ENCODE measurements at places on chromosomes 16 and 17. TPM values are rescaled to one million over a fixed set of nuclear protein-coding genes. Genes with fewer than 3 reads are reported as not detected.

GRCh38 chr16:3541527-3542155 is 35.6 kb downstream of the NLRC3 start:
- no peak for DNase-seq

Gene DOC2B
- total RNA-seq = 0.17 TPM

Gene SLFN14
- not detected for total RNA-seq

- peak; percentile 36 for DNase-seq
Measured at GRCh38 chr17:38893607-38894006, 23.7 kb downstream of the LASP1 start.

Gene ADCY9
- total RNA-seq = 11.4 TPM

DNA sequence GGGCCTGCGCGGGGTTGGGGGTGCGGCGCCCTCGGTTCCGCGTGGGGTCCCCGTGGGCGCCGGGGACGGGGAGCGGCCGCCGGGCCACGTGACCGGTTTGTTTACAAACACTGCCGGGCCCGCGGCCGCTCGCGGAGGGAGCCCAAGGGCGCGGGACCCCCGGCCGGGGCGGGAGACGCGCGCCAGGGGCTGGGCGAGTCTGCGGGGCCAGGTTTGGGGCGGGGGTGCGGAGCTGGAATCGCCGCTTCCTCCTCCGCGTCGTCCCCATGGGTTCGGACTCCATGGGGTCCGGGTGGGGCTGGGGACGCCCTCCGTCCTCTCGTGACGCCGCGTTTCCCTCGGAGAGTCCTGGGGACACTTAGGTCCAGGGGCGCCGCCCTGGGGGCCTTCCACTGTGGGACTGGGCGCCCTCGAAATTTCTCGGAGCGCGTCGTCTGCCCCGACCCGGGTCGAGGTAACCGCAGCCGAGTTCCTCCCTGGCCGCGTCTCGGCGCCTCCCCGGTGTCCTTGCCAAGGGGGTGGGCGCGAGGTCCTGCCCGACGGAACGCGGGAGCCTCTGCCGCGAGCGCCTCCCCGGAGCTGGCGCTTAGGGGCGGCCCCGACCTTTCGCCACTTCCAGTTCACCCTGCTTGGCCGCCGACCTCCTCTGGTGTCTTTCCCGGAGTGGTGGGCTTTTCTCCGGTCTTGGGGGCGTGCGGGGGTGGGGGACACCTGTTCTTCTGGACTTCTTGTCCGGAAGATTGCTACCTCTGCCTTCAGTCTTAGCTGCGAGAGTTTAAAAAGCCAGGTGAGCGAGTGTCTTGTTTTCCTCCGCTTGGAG is 684 bp downstream of the YPEL2 start:
- no peak for DNase-seq

Gene KIFC3
- total RNA-seq = 80.4 TPM

Gene CHTF18
- 9.8 TPM for total RNA-seq

Gene TAC4
- total RNA-seq = not detected

Gene GNAO1
- 1.7 TPM for total RNA-seq

- DNase-seq = peak; percentile 39
Measured at GRCh38 chr17:75450270-75450669, 6.2 kb upstream of the TMEM94 start.

Gene TMIGD1
- total RNA-seq = not detected

DNA sequence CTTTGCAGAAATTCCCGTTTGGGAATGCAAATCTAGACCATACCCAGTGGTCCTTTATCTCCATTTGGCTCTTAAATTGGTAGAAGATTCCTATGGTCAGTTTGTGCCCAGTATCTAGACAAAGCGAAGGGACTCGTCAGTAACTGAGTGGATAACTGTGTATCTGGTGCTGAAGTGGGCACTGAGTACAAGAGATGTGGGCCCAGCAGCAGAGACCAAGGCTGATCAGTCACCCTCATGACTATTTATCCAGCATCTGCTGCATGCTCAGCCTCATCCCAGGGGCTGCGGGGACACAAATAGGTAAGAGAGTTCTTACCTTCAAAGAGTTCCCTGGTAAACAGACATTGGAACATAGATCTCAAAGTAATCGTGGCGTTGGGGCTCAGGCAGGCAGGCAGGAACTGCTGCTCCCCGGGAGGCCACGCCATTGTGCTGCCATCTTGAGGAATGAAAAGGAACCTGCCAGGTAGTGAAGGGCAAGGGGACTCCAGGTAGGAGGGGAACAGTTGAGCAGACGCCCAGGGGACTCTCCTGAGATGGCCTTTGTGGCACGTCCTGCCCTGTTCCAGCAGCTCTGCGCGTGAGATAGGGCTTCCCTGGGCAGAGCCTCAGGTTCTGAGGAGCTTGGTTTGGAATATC is 10.3 kb downstream of the NT5M start:
- DNase-seq = no peak

GRCh38 chr17:70752966-70753467 is 583.7 kb downstream of the KCNJ2 start:
- DNase-seq = no peak

- DNase-seq = peak; percentile 57
Measured at GRCh38 chr16:53745753-53746266, 41.9 kb downstream of the FTO start.

GRCh38 chr17:78966910-78967600 is 12.7 kb downstream of the LGALS3BP start:
- no peak for DNase-seq

- no peak for DNase-seq
Measured at GRCh38 chr16:28977703-28978662, 3.4 kb downstream of the SPNS1 start.

Gene C16orf96
- 0.38 TPM for total RNA-seq

DNA sequence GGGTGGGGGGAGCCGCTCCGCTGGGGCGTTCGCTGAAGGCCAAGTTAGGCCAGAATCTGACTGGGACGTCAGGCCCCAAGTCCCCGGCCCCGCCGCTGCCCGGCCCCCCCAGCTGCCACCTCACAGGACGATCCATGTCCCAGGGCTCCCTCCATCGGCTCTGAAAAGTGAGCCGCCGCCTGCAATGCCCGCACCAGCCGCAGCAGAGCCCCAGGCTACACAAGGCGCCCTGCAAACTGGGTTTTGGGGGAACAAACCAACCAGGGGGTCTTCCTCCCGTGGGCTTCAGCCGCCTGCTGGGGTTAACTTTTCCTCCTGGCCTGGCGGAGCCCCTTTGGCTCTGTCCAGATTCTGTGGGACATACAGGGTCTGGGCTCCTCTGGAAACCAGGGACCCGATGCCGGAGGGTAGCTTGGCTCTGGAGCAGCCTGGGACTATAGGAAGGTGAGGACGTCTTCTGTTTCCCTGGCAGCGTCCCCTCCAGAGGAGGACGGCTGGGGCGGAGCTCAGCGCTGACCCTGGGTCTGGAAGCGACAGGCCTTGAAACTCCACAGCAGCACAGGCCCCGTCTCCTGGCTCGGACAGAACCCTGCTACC is 835 bp downstream of the NME4 start:
- peak; percentile 30 for DNase-seq

DNA sequence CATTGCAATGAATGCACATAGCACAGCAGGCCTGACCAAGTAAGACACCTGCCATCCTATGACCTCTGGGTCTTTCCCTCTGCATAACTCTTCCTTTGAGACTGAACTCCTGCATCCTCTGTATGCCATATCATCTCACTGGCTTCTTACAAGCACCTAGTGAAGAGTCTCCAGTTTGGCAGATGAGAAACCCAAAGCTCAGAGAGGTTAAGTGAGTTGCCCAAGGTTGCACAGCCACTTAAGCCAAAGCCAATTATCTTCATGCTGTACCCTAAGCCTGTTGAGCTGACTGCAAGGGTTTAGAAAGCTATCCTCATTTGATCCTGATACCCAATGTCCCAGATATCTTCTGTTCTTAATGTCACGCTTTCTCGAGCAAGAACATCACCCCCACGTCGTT is 35.2 kb downstream of the TMEM186 start:
- no peak for DNase-seq

DNA sequence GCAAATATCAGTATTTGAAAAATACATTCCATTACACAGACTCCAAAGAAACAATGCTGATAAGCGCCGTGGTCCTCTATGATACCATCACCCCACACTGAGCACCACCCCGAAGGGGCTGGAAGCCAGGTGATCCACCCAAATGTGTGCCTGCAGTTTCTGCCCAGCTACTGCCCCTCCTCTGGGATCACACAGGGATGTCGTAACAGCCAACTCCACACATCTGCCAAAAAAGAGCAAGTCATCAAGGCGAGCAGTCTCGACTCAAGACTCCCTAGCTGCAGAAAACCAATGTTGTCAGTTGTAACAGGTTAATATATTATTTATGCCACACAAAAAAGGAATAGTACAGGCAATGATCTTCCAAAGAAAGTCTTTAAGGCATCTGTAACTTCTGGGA is 21.0 kb downstream of the CYB5D2 start:
- DNase-seq = no peak

Gene TEX19
- total RNA-seq = not detected

DNA sequence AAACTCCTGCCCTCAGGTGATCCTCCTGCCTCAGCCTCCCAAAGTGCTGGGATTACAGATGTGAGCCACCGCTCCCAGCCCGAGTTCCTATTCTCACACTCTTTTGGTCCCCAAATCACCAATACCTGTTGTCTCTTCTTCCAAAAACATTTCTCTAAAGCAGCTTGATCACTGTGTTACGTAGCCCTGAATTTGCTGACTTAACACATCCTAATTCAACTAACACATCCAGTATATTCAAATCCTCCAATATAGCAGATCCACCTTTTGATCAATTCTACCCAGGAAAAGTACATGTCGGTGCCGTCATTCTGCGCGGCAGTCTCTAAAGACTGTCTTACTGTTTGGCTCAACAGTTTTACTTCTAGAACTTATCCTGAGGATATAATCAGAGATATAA is 191.3 kb downstream of the ZNF18 start:
- DNase-seq = no peak

Gene KRT9
- total RNA-seq = 0.09 TPM

DNA sequence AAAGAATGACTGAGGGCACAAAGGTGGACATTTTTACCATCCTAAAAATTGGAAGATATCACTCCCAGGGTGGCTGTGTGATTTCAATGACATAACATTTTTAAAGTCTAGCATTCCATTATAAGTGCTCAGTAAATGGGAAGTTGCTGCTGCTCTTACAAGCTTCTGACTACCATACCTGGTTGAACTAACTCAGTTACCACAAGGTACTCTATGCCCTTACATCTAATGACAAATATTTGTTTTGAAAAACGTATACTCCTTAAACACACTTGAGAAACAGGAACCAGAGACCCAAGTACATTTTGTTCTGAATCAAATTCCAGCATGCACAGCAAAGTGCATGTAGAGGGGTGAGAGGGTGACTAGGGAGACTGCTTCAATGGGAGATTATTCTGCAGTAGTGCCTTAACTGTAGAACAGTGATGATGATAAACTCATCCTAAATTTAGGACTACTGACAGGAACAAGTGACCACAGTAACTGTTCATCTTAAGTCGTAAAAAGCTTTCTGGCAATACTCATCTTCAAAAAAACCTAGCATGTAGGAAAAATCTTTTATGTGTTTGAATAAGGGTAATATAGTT is 83.5 kb downstream of the KANSL1 start:
- no peak for DNase-seq

Gene ASGR2
- not detected for total RNA-seq

DNA sequence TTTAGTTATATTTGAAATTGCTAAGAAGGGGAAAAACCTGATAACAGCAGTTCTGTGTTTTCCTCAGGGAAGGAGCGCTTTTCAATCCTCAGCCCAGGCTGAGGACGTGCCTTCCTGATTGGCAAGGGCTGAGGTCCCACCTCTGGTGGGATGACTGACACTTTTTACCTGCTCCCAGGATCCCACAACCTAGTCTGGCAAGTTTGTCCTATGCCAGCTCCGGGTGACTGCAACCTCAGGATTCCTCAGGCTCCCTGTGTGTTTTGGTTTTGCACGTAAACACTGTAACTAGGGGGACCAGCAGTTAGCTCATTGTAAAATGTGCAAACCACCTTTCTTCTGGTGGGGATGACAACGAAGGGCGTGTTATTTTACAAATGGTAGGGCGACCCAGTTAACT is 7.5 kb downstream of the MARCHF10 start:
- DNase-seq = peak; percentile 36

Gene CACNG5
- total RNA-seq = not detected

Gene STUB1
- 140 TPM for total RNA-seq

DNA sequence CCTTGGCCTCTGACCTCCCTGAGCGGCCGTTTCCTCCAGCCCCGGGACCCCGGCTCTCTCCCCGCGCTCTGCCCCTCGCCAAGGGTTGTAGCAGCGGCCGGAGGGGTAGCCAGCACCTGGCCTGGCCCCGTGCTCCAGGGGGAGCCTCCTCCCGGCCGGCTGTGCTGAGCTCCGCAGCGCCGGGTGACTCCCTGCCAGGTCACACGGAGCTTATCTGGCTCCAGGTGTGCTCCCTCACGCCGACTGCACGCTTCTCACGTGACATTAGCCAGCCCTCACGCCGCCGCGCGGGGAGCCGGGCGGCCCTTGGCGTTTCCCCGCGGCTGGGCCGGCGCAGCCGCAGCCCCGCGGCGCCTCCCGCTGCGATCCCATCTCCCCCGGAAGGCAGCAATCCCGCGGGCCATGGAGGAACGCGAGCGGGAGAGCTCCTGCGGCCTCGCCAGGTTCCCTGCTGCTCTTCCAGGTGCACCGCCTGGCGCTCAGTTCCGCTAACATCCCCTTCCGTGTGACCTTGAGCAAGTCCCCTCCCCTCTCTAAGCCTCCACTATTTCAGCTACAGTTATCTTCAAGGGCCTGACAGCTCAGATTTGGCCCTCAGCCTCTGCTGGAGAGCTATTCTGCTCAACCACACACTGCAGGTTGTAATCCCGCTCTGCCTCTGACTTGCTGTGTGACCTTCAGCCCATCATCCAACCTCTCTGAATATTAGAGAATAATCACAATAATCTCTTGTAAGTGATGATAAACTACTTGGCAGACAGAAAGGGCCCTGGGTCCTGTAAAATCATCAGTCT is 3.4 kb downstream of the MYO18A start:
- DNase-seq = no peak

DNA sequence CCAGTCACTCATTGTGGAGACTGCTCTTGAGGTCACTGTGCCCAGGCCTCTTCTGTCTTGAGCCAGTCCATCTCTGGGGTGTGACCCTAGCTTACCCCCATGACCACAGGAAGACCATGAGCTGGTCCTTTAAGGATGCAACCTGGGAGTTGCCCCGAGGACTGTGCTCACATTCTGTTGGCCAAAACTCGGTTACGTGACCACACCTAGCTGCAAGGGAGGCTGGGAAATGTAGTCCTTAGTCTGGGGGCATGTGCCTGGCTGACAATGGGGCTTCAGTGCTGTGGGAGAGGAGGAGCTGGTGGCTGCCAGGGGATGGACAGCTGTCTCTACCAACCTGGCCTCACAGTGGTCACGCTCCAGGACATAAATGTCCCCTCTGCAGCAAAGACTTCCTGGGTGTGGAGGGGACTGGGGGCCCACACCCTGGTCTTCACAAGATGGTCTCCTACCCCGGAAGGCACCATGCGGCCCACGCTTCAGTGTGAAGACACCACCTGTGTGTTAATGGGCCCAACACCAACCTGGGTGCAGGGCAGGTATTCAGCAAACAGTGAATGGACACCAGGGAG is 55.4 kb downstream of the JPH3 start:
- no peak for DNase-seq

DNA sequence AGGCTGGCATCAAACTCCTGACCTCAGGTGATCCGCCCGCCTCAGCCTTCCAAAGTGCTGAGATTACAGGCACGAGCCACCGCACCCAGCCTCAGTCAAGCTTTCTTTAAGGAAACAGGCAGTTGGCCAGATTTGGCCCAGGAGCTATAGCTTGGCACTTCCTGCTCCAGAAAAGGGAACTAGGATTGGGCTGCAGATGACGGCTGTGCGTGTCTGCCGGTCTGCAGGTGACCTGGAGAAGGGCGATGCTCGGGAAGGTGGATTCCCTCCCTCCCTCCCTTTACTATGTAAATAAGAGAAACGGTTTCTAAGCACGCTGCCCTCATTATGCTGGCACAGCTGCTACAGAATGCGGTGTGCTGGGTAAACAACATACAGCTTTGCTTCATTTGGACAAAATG is 215.9 kb downstream of the RPTOR start:
- DNase-seq = no peak

Gene PDK2
- 25.8 TPM for total RNA-seq

Gene PKMYT1
- 3.9 TPM for total RNA-seq

Data from astrocyte (in vitro differentiated cells and primary cell).